ENCODE measurements at places on chromosomes 2 and 18.

- DNase-seq: no peak
Measured at GRCh38 chr2:99762714-99763113, 272.9 kb upstream of the REV1 start.

DNA sequence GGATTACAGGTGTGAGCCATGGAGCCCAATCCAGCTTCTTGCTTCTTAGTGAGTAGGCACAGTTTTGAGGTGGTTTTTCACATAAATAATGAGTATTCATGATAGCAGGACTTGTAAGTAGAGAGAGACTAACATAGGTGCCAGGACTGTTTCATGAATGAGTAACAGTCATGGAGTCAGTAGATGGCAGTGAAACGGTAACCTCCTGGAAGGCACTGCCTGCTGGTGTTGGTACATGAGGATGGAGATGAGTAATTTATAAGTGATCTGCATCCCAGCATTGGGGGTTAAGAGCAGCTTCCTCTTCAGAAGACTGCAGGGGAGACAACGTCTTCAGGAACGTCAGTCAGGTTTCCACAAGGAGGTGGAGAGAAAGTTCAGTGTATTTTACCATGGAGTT lies 143.8 kb downstream of the HAUS1 start:
- DNase-seq: no peak

DNA sequence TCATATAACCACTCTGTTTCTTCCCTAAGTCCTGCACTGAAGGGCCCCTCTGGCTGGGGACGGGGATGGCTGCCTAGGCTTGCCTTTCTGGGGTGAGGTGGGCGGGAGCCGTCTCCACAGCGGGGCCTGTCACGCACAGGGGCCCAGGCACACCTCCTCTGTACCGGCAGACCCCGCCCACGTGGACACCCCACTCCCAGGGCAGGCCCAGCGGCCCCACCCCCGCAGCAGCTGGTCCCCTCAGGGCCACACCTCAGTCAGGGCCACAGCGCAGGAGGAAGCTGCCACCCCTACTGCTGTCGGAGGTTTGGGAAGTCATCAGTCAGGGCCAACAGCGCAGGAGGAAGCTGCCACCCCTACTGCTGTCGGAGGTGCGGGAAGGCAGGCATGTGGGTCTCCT lies 257.6 kb upstream of the RAB6C start:
- DNase-seq: no peak

DNA sequence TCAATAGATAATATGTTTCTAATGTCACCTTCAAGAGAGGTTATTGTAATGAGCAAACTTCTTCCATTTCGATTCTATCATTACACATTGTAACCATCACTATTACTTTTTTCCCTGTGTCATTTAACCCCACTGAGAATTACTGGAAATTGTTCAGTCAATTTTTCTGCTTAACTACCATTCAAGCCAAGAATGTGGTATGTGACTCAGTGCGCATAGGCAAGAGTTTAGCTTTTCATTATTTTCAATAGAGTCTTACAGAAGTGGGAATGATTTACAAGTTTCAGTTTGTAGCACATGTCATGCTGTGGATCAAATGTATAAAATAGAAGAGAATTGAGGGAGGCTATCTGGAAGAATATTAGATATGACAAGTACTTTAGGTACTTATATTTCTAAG lies 34.3 kb upstream of the PIEZO2 start:
- no peak for DNase-seq

DNA sequence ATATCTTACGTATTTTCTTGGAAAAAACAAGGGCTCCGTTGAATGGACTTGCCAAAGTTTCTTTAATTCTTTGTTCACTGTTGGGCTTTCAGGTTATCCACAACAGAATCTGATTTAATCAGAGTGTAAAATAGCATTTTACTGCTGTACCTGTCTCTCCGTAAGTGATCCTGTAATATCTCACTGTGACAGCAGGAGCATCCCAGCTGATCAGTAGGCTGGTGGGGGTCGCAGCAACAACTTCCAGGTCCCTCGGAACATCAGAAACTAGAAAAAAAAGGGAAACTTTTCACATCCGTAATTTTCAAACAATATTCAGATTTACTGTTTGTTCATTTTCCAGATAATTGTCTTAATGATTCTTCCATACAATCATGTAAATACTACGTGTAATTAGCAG lies 51.2 kb downstream of the FN1 start:
- no peak for DNase-seq

DNA sequence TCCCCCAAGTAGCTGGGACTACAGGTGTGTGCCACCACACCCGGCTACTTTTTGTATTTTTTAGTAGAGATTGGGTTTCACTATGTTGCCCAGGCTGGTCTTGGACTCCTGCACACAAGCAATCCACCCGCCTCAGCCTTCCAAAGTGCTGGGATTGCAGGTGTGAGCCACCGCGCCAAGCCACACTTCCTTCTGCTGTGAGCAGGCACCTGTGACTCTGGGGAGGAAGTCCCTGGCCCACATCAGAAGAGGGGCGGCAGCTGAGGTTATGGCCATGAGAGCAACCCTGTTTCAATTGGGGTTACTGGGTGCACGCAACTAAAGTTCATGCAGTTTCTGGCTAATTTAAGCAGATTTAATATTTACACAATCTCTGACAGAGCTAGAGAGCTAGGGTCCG lies 91.0 kb downstream of the PLB1 start:
- no peak for DNase-seq

GRCh38 chr2:217945530-217945929 lies 57.3 kb downstream of the TNS1 start:
- no peak for DNase-seq

DNA sequence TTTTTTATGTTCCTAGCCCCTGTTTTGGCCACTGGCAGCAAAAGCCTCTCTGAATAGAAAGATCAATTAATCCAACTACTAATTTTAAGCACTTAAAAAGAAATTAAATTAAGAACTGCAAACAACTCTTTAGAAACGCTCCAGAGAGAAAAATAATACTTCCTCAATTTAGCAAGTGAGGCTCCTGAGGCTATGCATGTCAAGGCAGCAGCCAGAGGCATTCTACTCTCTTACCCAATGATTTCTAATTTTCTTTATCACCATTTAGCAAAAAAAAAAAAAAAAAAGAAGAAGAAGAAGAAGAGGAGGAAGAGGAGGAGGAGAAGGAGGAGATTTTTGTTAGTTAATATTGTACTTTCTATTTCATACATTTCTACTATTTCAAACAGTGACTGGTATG lies 68.5 kb downstream of the TMEM237 start:
- DNase-seq: no peak

DNA sequence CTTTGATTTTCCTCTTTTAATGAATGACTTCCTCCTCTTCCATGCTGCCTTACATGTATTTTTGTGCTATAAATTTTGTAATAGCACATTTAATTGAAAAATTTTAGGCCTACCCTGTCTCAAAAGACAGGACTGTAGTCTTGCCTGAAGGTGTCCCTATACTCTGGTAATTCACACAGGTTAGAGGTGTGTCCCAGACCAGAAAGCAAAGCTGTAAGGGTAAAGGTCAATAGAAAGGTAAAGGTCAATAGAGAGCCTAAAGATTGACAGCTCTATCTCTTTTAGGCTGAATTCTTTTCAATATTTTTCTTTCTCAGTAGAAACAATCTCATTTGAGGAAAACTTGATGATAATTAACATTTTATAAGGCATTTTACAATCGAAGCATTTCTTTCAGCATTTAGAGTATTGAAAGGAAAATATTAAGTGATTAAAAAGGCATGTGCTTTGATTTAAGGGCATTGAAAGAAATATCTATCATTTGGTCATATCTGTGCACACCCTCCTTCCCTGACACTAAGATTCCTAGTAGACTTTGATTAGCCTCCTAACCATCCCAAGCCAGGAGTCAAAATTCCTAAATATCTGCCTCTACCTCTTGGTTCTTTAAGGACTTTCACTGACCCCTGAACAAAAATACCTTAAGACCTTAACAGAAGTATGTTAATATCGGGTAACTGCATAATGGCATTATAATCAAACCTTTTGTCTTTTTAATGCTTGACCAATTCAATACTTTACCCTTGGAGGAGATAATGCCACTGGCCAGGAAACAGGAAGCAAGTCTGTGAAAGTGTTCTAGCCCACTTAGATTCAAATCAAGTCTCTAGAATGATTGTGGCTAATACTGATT lies 161.8 kb upstream of the DTNA start:
- no peak for DNase-seq

- peak; percentile 92 for DNase-seq
Measured at GRCh38 chr2:201130524-201131186, 14.7 kb downstream of the CFLAR start.

- no peak for DNase-seq
Measured at GRCh38 chr2:102410952-102411351, 12.0 kb upstream of the IL18RAP start.

DNA sequence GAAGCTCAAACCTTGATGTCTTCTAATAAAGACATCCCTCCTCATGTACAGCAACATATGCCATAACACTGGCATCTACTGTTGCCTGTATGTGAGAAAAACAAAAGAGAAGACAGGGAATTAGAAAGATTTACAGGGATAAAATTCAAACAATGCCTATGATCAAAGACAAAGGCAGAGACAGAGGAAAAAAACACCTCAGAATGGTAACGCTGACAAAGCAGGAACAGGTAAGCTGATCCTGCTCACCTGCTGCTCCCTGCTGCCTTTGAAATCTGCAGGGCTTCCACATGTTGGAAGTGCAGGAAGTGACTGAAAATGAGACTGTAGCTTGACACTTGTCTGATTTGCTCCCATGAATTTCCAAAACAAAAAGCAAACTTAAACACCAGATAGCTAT lies 90.2 kb upstream of the DNAJC10 start:
- DNase-seq: no peak

DNA sequence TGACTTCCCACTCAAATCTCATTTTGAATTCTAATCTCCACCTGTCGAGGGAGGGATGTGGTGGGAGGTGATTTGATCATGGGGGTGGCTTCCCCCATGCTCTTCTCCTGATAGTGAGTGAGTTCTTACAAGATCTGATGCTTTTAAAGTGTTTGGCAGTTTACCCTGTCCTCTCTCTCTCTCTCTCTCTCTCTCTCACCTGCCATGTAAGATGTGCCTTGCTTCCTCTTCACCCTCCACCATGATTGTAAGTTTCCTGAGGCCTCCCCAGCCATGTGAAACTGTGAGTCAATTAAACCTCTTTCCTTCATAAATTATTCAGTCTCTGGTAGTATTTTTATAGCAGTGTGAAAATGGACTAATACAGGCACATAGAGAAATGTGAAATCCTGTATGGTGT lies 7.0 kb upstream of the LDAH start:
- DNase-seq: no peak

GRCh38 chr2:158378926-158379325 lies 77.6 kb downstream of the CCDC148 start:
- no peak for DNase-seq

GRCh38 chr2:30629866-30630265 lies 177.4 kb downstream of the CAPN13 start:
- peak; percentile 74 for DNase-seq

DNA sequence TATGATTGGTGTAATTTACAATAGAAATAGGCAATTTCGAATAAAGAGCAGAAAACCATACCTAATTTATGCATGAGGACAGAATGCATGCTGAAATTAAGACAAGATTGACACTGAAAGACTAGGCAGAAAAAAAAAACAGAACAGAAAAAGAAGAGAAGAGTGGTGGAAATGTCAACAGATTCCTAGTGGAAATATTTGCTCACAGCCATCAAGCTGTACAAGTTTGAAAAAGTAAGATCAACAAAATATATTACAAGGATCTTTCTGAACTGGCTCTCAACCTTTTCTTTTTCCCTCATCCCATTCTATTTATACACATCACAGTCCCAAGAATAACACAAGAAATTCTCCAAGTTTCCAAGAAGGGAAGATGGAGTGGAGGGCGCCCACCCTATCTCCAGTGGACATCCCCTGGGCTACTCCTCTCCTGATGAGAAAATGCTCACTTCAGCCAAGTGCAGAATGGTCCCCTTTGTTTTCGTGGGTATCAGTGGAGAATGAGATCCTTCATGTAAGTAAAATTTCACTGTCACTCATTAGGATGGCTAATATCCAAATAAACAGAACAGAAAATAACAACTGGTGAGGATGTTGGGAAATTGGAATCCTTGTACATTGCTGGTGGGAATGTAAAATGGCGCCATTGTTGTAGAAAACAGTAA lies 51.0 kb upstream of the ZNF532 start:
- no peak for DNase-seq

DNA sequence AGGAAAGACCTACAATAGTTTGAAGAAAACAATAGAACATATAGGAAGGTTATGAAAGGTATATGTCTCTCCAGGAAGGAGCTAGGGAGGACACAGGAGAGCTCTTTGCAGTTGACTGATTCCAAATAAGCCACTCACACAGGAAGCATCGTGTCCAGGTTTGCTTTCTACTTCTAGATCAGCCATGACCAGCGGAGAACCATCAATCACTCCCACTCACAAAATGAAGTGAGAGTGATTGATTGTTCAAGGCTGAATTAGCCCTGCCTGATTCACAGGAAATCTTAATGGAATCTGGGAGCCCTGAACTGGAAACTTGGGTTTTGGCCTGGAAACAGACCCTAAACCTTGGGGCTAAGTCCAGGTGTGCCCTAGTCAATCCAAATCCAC lies 1292.2 kb upstream of the ZEB2 start:
- peak; percentile 14 for DNase-seq

GRCh38 chr2:204725693-204726360 lies 180.6 kb downstream of the PARD3B start:
- no peak for DNase-seq

DNA sequence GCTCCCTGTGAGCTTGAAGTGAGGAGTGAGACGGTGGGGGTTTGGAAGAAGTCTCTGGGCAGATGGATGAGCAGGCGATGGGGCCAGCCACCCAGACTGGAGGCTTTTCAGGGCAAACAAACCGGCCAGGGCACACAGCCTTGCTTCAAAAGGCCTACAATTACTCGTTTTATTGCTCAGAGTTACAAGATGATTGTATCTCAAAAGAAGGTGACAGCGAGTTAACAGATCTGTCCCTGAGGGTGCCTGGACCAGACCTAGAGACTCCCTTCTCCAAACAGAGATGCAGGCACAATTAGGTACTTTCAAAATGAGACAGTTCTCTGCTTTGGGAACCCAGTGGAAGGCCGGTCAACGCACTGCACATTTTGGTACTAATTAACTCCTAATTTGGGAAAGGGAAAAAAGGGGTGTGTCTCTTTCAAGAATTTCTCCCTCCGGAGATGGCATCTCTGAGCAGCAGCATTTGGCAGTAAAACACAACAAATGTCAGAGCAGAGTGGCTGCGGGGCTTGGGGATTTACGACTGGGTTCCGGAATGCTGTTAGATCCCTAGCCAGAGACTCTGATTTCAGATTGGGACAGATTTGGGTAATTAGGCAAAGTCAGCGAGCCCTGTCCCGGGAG lies 226.7 kb downstream of the TTC32 start:
- DNase-seq: no peak

GRCh38 chr2:165533331-165533730 lies 63.8 kb downstream of the CSRNP3 start:
- no peak for DNase-seq

- DNase-seq: no peak
Measured at GRCh38 chr2:45258311-45258710, 249.1 kb upstream of the SIX2 start.

GRCh38 chr18:48402953-48403352 lies 6.2 kb downstream of the ZBTB7C start:
- DNase-seq: no peak

GRCh38 chr2:137193401-137193800 lies 428.1 kb downstream of the THSD7B start:
- no peak for DNase-seq
